ELF-1 (cell line): ENCODE measurements at places on chromosomes 13 and 19.

- DNase-seq: no peak
Measured at GRCh38 chr13:91889641-91890040, 491.2 kb downstream of the GPC5 start.

- DNase-seq: no peak
Measured at GRCh38 chr19:35112995-35113688, 2.5 kb upstream of the FXYD3 start.

- no peak for DNase-seq
Measured at GRCh38 chr13:29791997-29792780, 58.2 kb downstream of the UBL3 start.

DNA sequence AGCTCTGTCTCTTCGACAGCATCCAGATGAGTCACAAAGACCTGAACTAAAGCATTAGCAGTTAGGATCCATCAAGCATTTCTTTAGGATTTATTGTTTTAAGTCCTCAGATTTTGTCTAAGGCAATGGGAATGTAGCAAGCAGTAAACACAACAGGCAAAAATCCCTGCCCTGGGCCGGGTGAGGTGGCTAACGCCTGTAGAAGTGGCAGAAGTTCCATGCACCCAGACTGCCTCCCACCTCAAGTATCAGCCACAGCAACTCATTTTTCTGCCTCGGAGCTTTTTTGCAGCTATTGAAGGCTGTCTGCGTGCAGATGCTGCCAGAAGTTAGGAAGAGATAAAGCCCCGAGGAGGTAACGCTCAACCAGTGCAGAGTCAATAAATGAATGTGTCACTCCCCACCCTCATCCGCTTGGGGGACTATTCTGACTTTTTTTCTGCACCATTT, 47.1 kb upstream of the MRI1 start:
- DNase-seq: no peak

- no peak for DNase-seq
Measured at GRCh38 chr19:1850809-1851653, 2.7 kb upstream of the REXO1 start.

DNA sequence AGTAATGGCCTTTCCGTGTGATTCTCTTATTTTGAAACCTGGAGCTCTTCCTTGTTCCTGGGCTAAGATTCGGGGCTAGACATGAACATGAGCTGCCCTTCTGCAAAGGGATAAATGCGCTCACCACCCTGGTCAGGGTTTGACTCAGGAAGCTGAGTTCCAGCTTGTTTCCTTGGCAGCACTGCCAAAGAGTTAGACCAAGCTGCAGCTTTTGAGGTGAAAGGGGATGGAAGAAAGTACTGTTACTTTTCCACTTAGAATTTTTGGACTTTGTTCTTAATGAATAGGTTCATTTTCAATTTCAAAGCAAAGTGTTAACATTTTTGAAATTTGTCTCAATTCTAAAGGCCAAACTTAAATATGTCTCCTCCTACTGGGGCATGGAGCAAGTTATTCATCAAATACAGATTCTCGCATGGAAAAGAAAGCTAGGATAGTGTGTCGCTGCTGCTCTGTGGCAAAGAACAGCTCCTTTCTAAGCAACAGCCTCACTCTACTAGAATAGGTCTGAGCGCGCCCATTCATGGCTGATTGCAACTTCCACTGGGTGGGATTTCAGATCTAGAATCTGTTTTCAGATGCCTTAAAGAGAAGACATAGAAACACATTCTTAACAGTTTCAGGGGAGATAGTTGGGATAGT, 2.2 kb downstream of the RGCC start:
- no peak for DNase-seq

DNA sequence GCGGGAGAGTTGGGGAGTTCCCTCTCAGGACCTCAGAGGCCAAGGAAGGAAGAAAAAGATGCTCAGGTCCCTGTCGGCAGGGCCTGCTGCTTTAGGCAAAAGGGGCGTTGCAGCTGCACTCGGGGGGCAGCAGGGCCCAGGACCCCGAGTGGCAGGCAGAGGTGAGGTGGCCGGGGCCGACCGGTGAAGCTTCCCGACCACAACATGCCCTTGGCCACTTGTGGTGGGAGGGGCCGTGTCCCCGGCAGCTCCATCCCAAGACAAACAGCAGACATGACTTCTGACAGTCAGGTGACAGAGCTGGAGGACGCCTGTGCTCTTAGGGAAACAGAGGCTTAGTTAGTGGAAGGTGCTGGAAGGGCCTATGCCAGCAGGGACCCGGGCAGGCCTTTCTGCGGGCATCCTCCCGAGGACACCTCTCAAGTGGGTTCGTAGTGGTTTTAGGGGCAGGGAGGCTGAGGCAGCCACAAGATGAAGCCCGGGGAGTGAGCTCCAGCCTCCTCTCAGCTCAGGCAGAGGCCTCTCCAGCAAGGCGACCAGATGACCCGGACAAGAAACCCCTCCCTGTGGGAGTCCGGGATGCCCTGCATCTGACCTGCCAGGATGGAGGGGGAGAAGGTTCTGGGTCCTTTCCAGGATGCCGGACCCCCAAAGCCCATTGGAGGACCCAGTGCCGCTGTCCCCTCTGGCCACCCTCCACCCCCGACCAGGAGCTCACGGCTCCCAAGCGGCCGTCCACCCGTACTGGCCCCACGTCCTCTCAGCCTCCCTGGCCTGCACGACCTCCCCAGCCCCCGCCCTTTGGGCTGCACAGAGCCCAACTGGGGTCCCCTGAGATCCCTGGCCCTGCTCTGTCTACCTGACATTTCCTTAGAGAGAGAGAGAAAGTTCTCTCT, 24.2 kb downstream of the BTBD2 start:
- no peak for DNase-seq

DNA sequence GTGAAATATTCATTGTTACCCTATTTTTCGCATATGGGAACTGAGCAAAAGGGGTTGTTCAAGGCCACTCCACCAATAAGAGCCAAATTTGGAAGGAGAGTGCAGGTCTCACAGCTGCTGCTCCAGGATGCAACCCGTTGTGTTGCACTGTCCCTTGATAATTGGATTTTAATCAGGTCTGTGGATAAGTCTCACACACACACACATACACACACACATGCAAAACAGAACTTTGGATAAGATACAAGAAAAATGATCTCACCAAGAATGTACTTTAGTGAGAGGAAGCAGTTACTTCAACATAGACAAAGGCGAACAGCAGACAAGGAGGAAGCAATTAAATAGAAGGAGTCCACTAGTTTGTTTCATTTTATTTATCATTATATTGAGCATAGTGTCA, 127.3 kb upstream of the EDNRB start:
- DNase-seq: no peak

DNA sequence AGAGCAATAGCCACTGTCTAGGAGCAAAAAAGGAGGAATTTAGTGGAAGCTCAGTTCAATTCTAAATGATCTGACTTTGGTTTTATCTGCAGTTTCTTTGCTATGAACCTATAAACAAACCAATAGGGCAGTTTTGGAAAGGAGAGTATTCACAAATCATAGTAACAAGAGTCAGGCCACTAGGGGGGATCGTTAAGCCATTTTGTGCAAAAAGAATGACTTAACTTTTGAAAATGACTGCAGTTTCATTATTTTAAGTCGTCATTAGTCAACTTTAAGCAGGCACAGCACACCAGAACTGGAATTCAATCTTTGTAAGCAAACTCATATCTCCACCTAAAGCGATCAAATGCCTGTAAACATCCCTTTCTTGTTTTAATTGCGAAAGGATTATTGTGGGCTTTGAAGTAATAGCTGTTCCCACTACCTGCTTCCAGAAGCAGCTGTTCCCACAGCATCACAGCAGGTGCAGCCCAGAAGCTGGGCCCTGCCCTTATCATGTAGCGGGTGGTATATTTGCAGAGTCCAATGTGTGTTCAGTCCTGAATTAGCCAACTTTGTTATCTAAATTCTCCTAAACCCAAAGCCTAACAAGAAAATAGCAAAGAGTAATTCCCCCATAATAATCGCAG, 51.5 kb downstream of the SOX21 start:
- no peak for DNase-seq

DNA sequence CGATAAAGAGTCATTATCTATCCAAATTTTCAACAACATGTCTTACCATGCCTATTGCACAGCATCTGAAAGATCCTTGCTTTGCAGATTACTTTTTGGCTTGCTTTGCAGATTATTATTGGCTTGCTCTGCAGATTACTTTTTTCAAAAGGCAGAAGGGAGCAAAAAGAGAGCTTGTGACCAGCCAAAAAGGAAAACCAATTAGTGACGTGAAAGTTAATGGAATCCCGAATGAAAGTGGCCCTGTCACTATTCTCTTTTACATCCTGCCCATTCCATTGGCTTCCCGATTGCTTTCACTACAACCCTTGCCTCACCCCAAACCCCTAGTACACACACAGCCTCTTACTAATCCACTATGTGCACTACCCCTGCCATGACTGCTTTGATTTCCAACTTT, 81.3 kb downstream of the LHFPL6 start:
- no peak for DNase-seq

- DNase-seq: no peak
Measured at GRCh38 chr13:41554180-41554579, 96.8 kb downstream of the RGCC start.
